KBM-7 (cell line): ENCODE measurements at places on chromosomes 11 and 22.

DNA sequence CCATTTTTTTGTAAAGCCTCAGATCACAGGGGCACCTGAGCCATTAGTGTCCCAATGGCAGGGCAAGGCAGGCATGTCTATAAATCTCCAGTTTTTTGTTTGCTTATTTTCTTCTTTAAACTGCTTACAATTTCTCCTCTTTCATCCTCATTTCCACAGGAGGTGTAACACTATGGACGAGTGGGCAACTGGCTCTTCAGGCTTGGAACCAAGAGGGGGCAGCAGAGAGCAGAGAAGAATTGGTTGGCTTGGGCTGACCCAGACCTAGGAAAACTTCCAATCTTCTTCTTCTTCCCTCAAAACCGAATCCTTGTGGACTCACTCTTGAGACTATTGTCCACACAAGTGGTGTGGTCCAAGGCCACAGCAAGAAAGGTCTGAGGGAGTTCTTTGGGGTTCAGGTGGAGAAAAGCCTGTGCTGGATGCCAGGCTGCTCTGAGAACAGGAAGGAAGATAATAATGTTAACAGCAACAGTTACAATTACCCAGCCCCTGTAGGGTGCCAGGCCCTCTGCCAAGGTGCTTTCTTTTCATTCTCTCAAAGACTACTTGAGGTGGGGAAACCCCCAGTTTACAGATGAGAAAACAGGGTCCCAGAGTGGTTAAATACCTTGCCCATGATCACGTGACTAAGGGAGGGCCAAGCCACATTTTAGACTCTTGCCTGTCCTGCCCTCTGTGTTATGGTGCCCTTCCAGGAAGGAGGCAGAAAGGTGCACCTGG is 70.7 kb upstream of the E2F8 start:
- peak; percentile 35 for DNase-seq

DNA sequence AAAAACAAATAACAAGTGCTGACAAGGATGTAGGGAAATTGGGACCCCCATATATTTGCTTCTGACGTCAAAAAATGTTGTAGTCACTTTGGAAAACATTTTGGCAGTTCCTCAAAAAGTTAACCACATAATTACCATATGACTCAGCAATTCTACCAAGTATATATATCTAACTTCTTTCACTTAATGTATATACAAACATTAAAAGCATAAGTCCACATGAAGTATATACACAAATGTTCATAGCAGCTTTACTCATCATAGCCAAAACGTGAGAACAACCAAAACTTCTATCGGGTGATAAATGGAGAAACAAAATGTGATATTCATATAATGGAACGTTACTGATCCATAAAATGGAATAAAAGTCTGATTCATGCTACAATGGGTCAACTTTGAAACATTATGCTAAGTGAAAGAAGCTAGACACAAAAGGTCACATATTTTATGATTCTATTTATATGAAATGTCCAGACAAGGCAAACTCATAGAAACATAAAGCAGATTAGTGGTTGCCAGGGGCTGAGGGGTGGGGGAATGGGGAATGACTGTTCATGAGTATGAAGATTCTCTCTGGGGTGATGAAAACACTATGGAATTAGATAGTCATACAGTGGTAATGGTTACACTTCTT is 48.7 kb upstream of the TEAD1 start:
- DNase-seq = peak; percentile 22

- no peak for DNase-seq
These were observed 80.1 kb downstream of the LDLRAD3 start for GRCh38 chr11:36023922-36024321.

DNA sequence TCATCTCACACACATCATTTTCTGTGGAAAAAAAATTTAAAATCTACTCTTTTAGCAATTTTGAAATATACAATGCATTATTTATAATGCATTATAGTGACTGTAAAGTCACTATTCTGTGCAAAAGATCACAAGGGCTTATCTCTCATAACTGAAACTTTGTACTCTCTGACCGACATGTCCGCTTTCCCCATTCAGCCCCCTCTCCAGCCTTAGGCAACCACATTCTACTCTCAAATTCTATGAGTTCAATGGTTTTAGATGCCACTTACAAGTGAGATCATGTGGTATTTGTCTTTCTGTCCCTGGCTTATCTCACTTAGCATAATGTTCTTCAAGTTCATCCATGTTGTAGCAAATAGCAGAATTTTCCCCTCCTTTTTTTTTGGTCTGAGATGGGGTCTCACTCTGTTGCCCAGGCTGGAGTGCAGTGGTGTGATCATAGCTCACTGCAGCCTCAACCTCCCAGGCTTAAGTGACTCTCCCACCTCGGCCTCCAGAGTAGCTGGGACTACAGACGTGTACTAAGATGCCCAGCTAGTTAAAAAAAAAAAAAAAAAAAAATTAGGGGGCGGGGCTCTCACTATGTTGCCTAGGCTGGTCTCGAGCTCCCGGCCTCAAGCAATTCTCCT is 44.5 kb downstream of the SYN3 start:
- DNase-seq = no peak

GRCh38 chr11:45881708-45882368 is 3.6 kb upstream of the MAPK8IP1 start:
- no peak for DNase-seq

GRCh38 chr11:120525261-120526171 is 14.0 kb downstream of the GRIK4 start:
- DNase-seq = no peak

- DNase-seq = no peak
These were observed 99.8 kb downstream of the ARL14EP start for GRCh38 chr11:30422447-30423278.

GRCh38 chr22:36104988-36105387 is 55.6 kb downstream of the APOL3 start:
- no peak for DNase-seq

GRCh38 chr11:12496181-12497025 is 119.0 kb downstream of the PARVA start:
- no peak for DNase-seq

GRCh38 chr11:32610797-32611352 is 27.2 kb downstream of the EIF3M start:
- no peak for DNase-seq
